Cardiac fibroblast (primary cell): ENCODE measurements at places on chromosomes 7 and 10.

DNA sequence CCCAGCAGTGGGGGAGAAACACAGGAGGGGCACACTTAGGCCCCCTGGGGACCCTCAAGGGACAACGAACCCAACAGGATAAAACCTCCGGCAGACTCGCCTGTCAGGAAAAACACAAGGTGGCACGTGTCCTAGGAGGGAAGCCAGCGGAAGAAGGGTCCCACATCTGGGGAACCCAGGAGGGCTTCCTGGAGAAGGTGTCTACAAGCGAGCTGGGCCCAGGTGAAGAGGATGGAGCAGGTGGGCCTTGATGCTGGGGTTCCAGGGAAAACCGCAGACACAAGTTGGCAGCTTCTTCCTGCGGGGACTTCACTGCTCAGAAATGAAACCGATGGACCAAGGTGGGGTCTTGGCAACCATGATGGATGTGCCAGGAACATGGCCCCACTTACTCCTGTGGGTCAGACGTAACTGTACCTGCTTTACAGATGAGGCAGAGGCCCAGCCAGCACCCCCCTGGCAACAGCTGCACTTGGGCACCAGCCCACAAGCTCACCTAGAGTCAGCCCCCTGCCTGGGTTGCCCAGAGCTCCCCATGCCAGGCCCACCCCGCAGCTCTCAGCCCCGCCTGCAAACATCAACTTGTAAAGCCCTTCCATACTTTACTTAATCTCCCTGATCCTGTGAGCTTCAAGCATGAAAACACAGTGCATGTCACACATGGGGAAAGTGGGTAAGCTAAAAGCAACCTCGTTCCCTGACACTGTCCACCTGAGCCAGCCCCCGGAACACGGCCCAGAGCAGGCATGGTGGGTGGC, 225.0 kb downstream of the ELFN1 start:
- no peak for DNase-seq

GRCh38 chr7:116122972-116123595, 87.3 kb upstream of the TES start:
- peak; percentile 72 for DNase-seq

- no peak for DNase-seq
These were observed 117.5 kb downstream of the COL13A1 start for GRCh38 chr10:69919250-69919649.

- no peak for DNase-seq
These were observed 19.3 kb upstream of the SRRM3 start for GRCh38 chr7:76182225-76182960.

DNA sequence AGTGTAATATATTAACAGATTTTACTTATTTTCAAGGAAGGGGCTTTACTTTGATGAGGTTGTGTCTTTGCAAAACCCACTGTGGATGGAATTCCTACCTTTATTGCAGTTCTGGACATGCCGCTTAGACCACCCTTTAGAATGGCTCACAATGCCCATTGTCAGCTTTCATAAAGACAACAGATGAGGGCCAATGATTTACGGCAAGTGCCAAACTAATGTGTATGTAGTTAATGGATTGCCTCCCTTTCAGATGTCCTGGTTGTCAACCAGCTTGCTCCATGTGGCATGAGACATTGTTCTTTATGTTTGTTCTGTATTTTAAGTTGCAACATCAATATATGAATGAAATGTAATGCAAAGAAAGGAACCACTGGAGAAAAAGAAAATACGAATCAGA, 35.0 kb upstream of the ELMO1 start:
- no peak for DNase-seq

GRCh38 chr10:133445751-133446708, 7.7 kb upstream of the SCART1 start:
- no peak for DNase-seq

GRCh38 chr10:97572214-97572989, at the start of gene ANKRD2:
ANKRD2 (plus strand) TSS chr10:97572779; CDS start chr10:97572789, 10 bp downstream.
- DNase-seq, result peak; percentile 85

- DNase-seq, result no peak
These were observed 84.5 kb downstream of the SORBS1 start for GRCh38 chr10:95476469-95477174.

DNA sequence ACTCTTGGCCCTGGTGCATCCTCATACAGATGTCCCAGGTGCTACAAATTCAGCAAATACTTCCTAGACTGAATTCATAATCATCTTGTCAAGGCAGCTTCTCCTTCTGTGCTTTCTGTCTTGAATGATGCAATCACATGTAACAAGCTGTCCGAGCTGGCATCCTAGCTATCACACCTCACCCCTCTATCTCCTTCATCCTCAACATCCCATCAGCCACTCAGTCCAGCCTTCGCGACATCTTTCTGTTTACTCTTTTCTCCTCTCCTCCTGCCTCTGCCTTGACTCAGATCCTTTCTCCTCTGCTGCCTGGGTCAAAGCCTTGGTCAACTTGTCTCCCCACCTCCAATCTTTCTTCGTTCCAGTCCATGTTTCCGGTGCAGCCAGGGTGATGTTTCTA, 240.4 kb upstream of the CELF2 start:
- DNase-seq, result no peak

GRCh38 chr7:86592185-86592584, 51.5 kb upstream of the GRM3 start:
- DNase-seq, result no peak

DNA sequence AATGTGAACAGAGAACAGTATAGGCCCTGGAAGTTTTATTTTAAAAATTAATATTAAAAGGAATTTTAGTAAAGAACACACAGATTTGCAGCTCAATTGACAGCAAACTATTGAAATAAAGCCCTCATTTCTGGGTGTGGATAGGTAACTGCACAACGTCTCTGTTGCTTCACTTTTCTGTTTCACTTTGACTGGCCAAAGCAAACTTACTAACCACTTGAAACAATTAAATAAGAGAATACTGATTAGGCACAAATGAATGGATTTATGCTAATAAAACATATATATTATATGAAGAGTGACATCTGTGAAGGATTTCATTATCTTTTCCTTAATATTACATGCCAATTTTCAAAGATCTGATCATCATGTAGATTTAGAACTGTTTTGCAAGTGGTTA, 11.9 kb downstream of the ZNF804B start:
- no peak for DNase-seq

- DNase-seq, result no peak
These were observed 26.3 kb upstream of the IFRD1 start for GRCh38 chr7:112423987-112424386.

DNA sequence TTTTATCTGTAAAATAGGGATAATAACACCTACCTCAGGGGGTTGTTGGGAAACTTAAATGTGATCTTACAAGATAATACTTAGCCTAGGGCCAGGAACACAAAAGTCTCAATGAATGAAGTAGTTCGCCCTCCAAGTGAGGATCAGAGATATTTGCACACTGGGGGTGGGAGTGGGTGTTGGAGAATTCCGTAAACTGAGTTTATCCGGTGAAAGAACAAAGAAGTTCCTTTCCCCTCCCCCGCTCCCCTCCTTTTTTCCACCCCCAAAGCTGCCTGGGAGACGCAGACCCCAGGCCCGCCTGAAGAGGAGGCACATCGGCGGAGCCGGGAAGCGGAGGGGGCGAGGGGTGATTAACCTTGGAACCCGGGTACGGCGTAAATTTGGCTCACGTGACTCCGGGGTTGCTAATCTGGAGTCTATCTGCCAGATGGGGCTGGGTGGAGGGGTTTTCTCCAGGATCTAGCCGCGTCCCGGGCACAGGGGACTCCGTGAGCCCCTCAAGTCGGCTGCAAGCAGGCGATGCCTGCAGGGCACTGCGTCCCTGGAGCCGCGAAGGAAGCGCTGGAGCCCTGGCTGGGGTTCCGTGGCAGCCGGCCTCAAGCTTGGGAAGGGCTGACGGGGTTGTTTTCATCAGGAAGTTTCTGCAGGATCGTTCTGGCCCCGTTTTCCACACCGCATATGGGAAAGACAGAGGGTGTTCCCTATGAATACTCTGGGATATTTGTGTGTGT, 1.4 kb upstream of the PODXL start:
- no peak for DNase-seq

GRCh38 chr10:93796167-93796566, 38.4 kb downstream of the LGI1 start:
- DNase-seq, result no peak

DNA sequence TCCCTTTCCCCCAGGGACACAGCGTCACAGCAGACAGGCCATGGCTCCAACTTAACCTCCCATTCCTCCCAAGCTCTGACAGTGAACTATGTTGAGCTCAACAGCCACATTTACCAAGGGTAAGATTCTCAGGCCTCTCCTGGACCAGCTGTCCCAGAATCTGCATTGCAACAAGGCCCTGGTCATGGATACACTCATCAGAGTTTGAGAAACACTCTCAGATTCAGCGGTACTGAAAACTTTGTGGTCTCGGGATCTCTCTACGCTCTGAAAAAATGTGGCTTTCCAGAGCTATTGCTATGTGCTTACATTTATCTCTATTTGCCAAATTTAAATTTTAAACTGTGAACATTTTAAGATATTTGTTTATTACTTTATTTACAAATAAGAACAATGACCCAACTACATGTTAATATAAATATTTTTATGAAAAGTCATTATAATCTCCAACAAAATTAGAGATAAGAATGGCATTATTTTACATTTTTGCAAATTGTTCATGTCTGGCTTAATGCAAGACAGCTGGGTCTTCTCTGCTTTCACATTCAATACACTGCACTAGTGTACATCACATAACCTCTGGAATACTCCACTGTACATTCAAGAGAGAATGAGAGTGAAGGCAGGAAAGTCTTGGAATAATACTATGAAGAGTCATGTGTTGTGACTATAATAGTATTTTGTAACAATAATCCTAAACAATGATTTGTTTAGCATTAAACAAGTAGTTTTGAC, 190.9 kb upstream of the PITRM1 start:
- peak; percentile 29 for DNase-seq

- DNase-seq, result peak; percentile 44
These were observed 78.6 kb downstream of the ARL5B start for GRCh38 chr10:18737841-18738240.

DNA sequence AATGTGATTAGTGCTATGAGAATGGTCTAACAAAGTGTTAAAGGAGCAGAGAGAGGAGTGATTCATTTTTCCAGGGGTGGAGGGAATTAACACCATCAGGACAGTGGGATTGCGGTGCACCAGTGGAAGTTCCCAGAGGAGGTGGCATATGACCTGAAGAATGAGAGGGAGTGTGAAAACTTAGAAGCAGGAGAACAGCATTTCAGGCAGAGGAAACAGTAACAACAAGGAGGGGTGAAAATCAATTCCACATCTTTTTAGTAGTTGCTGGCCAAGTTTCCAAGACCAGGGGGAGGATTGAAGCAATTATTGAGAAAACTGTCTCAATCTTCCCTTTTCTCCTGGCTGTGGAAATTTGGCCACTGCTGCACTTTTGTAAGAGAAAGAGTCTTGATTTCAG, 23.7 kb upstream of the CCDC172 start:
- no peak for DNase-seq

- peak; percentile 76 for DNase-seq
These were observed 74.3 kb downstream of the SAMD9 start for GRCh38 chr7:93043385-93043985.

GRCh38 chr7:53740971-53741370, 705.5 kb downstream of the POM121L12 start:
- no peak for DNase-seq

DNA sequence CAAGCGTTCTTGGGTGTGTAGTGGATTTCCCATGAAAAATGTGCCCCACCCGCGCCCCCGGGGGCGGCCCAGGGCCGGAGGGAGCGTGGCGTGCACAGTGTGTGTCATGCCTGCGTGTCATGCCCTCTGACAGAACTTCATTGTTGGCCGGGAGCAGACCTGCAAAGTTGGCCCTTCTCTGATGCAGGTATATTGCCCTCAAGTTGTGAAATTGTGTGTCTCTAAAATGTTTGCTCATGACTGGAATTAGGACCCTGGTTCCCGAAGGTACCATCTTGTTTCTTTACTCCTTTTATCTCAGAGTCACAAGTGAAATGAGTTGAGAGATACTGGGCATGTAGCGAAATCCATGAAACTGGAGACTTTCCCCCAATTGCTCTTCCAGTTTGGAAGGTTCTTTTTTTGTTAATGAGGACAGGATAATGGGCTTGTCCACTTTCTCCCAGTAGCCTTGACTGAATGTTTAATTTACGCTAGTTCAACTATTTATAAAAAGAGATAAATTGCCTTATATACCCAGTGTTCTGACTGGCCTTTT, 26.2 kb downstream of the ADK start:
- DNase-seq, result peak; percentile 53

GRCh38 chr7:124351950-124352349, 319.1 kb upstream of the TMEM229A start:
- DNase-seq, result no peak

GRCh38 chr10:25177093-25177753, 2.4 kb downstream of the GPR158 start:
- DNase-seq, result no peak

DNA sequence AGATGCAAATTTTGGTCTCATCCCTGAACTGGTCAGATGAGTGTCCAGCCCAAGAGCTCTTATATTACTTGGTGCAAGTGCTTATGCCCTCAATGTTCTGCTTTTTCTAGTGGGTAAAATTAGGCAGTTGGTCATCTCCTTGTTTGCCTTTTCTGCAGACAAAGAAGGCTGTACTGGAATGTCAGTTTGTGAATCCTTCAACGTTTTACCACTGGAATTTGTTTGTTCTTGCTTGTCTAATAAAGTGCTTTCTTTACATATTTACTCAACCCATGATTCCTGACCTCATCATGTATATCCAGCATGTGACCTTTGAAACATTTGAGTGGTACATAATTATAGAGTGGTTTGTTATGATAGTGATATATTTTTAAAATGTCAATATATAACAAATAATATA, 232.2 kb upstream of the TEX47 start:
- DNase-seq, result no peak

DNA sequence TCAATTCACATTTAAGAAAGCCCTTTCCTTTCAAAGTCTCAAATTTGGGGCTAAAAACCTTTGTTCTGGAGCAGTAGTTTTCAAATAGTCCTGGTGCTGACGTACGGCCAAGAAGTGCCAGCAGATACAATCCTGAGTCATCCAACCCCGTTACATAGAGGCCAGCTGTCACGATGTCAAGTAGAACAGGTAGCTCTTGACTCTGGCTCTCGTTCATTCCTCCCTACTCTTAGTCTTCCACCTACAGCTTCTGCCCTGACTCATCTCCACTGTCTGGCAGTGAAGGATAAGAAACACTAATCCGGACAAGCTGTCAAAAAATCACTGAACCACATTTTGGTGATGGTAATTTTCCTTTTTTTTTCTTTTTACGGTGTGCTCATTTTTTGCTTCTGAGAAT, 132.4 kb upstream of the PTN start:
- DNase-seq, result peak; percentile 26
